Tongue (tissue), 3 donors: ENCODE measurements at places on chromosomes 12 and 14. TPM values are rescaled to one million over a fixed set of nuclear protein-coding genes. Genes with fewer than 3 reads are reported as not detected.

GON7 gene
- 15.5 TPM for total RNA-seq

CAPZA3 gene
- not detected for total RNA-seq

PRR4 gene
- 19.3 TPM for total RNA-seq

CRACR2A gene
- total RNA-seq, result 5.1 TPM

TC2N gene
- 30.9 TPM for total RNA-seq

GALNT16 gene
- 17.3 TPM for total RNA-seq

MOK gene
- total RNA-seq, result 14.2 TPM

RACGAP1 gene
- 31.8 TPM for total RNA-seq

TSPAN8 gene
- total RNA-seq, result 0.51 TPM

C12orf50 gene
- not detected for total RNA-seq

TBX5 gene
- not detected for total RNA-seq

HELB gene
- 6.9 TPM for total RNA-seq

CLEC2A gene
- total RNA-seq, result not detected

OR6C2 gene
- not detected for total RNA-seq

KRT82 gene
- not detected for total RNA-seq

NAV3 gene
- total RNA-seq, result 35.6 TPM

PTCSC3 gene
- not detected for total RNA-seq

BIN2 gene
- total RNA-seq, result 3.8 TPM

KRT79 gene
- 0.21 TPM for total RNA-seq

ADCY4 gene
- total RNA-seq, result 16.7 TPM

TGM1 gene
- total RNA-seq, result 29.0 TPM

USP15 gene
- total RNA-seq, result 97.9 TPM

RPL10L gene
- not detected for total RNA-seq

GAS2L3 gene
- total RNA-seq, result 32.5 TPM

SSPN gene
- 177 TPM for total RNA-seq

COX8C gene
- total RNA-seq, result not detected

ITGB7 gene
- 1.2 TPM for total RNA-seq

LRRIQ1 gene
- total RNA-seq, result 1.1 TPM

GPRC5A gene
- 2.9 TPM for total RNA-seq

KRT73 gene
- not detected for total RNA-seq

HCAR3 gene
- 2.6 TPM for total RNA-seq

CLSTN3 gene
- total RNA-seq, result 32.2 TPM

KRT5 gene
- 1,219 TPM for total RNA-seq

ARHGEF40 gene
- total RNA-seq, result 79.2 TPM

SERPINA10 gene
- total RNA-seq, result not detected

KLRK1 gene
- 1.7 TPM for total RNA-seq

SLC16A7 gene
- total RNA-seq, result 26.2 TPM

MAPK1IP1L gene
- 35.1 TPM for total RNA-seq

TPH2 gene
- 0.10 TPM for total RNA-seq

LMNTD1 gene
- not detected for total RNA-seq

MYH6 gene
- 3.3 TPM for total RNA-seq

VDR gene
- total RNA-seq, result 1.2 TPM

POP5 gene
- 23.2 TPM for total RNA-seq

A2M gene
- total RNA-seq, result 296 TPM

VPS37B gene
- 32.6 TPM for total RNA-seq

ZNF891 gene
- total RNA-seq, result 3.6 TPM

ACOT4 gene
- not detected for total RNA-seq

FRS2 gene
- 66.4 TPM for total RNA-seq

NRXN3 gene
- 2.9 TPM for total RNA-seq

CIROP gene
- not detected for total RNA-seq
